ENCODE measurements at places on chromosomes 7 and 10.

DNA sequence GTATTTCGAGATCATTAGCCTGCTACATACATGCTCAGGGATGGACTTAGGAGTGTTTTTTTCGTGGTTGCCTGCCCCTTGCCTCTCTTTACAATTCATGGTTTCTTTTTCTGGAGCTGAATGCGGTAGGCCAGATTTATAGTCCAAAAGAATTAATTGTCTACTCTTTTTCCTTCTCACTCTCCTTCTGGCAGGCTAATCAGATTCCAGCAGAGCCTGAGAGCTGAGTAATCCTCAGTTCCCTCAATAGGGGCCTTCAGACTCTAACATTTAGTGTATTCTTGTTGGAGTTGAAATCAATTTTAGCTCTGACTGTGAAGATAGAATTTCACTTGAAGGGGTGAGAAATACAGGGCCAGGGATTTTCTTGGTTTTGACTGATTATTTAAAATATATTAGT, 16.4 kb downstream of the SORCS3 start:
- H3K27me3 ChIP-seq = no peaks in the 10 kb centered on the region
- no peak overlapping the region for H3K27ac ChIP-seq
- H3K36me3 ChIP-seq = no peaks in the 10 kb centered on the region
- DNase-seq = no peak

DNA sequence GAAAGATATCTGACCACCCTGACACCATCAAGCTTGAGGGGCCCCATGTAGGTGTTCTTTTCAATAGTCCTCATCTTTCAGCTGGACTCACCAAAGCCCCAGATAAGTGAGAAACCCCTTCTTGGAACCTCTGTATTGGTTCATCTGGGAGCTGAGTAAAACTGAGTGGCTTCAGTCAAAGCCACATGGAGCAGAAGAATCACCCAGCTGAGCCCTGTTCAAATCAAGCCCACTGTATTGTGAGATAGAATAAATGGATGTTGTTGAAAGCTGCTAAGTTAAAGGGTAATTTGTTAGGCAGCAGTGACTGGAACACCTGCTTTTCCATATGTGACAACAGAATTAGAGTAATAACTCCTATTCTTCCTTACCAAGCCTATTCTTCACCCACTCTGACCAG, 64.8 kb upstream of the SDK1 start:
- H3K4me3 ChIP-seq = no peak overlapping the region
- H3K27me3 ChIP-seq = no peaks in the 10 kb centered on the region
- DNase-seq = no peak
- H3K27ac ChIP-seq = no peak overlapping the region
- no peaks in the 10 kb centered on the region for H3K36me3 ChIP-seq
- no peaks in the 10 kb centered on the region for H3K4me1 ChIP-seq

- H3K4me1 ChIP-seq = peaks cover 3% of the 10 kb centered on the region
- no peak for DNase-seq
- H3K27me3 ChIP-seq = no peaks in the 10 kb centered on the region
- H3K36me3 ChIP-seq = no peaks in the 10 kb centered on the region
- H3K4me3 ChIP-seq = peak within 1 kb of the TSS; percentile 62
Measured at GRCh38 chr7:93117852-93118530, at the start of gene SAMD9. SAMD9 (minus strand) TSS chr7:93117979; CDS start chr7:93106097, 11,882 bp downstream.

DNA sequence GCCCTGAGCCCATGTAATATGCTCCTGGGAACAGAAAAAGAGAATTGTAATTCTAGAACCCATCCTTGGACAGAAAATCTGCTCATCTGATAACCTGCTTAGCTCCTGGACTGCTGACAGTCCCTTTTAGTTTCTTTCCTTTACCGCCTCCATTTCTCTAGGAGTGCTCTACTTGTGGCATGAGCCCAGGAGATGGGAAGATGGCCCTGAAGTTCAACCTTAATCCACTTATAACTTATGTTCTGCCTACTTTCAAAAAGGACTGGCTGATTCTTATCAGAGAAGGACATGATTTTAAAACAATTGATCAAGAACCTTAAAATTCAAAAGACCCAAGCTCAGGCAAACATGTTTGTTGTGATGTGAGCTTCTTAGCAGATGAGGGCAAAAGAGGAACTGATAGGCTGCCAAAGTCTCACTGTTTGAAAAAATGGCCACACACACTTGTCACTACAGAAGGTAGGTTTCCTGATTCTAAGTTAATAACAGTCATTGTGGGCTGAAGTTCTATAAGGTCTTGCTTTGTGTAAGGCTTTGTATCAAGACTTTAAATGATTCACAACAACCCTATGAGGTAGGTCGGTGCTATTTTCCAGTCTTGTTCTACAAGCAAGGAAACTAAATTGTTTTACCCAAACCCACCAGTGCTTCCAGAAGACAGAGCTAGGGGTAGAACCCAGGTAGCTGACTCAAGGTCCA, 94.3 kb upstream of the AFAP1L2 start:
- H3K27me3 ChIP-seq = no peaks in the 10 kb centered on the region
- peaks cover 2% of the 10 kb centered on the region for H3K36me3 ChIP-seq
- no peak overlapping the region for H3K27ac ChIP-seq
- DNase-seq = no peak
- H3K4me1 ChIP-seq = no peaks in the 10 kb centered on the region
